SHP77 (cell line): ENCODE measurements at places on chromosomes 5 and 9.

DNA sequence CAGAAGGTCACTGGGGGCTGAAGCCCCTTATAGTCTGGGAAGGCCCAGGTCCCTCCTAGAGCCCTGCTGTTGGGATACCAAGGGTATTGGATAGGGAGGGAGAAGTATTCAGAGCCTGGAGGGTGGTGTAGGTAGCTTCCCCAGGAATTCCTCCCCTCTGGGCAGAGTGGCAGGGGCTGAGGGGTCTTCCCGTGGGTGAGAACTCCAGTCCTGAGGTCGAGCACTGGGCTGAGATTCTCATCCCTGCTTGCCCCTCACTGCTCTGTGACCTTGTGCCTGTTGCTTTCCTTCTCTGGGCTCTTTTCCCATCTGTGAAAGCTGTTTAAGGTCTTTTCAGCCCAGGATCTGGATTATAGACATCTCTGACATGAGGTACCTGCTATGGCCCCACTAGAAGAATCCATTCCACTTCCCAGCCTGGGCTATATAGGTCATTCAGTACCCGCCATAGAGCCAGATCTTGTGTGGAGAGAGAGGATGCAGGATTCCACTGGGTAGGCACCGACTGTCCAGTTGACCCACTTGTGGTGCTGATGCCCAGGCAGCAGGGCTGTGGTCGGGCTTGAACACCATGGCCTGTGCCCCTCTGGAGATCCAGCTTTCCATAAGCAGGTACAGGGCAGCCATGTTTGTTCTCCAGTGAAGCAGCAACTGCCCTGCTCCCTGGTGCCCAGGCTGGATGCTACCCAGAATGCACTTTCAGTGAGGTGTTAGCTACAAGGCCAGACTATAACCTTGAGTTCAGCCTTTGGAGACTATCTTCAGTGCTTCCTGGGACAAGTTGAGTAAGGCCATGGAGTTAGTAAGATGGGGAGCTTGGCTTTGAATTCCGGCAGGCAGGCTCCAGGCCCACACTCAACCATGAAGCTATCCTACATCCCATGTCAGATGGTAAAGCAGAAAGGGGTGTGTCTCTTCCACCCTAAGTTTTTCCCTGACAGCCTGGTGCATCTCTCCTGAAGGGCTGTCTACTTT is 60.1 kb downstream of the AMBP start:
- DNase-seq = no peak

- DNase-seq = no peak
Measured at GRCh38 chr5:125476901-125477585, 730.6 kb upstream of the ZNF608 start.

- DNase-seq = no peak
Measured at GRCh38 chr5:25701936-25702335, 1057.2 kb upstream of the CDH10 start.

DNA sequence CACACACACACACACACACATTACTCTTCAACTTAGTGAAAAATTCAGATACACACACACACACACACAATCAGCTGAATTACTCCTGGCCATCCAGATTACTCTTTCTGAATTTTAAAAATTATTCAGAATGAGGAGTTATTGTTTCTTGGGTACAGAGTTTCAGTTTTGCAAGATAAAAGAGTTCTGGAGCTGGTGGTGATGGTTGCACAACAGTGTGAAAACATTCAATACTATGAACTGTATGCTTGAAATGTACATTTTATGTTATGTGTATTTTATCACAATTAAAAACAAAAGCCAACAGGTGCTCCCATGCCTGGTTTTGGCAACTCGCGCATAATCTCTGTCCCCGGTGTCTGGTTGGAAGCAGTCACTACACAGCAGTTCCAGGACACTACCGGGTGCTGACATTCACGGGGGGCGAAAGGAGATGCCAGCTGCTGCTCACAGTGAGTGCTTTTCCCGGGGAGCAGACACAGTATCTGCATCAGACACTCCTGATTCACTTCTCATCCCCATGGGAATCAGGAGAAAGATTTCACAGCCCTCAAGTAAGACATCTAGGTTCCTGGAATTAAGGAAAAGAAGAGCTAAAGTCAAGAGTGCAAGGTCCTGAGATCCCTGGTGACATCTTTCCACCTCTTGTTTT is 55.7 kb downstream of the LHFPL2 start:
- no peak for DNase-seq

GRCh38 chr5:58675341-58675740 is 92.5 kb downstream of the RAB3C start:
- DNase-seq = no peak

- no peak for DNase-seq
Measured at GRCh38 chr9:130854092-130854491, 19.0 kb downstream of the ABL1 start.

DNA sequence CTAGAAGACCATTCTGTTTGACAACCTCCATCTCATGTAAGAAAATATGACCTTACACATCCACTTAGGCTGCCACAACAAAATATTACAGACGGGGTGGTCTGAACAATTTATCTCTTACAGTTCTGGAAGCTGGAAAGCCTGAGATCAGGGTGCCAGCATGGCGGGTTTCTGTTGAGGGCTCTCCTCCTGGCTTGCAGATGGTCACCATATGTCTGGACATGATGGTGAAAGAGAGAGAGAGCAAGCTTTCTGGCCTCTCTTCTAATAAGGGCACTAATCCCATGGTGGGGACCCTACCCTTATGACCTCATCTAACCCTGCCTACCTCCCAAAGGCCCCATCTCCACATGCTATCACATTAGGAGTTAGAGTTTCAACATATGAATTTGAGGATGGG is 66.0 kb downstream of the AMBP start:
- no peak for DNase-seq

- DNase-seq = peak; percentile 39
Measured at GRCh38 chr5:143106174-143106573, 297.3 kb downstream of the NR3C1 start.

- no peak for DNase-seq
Measured at GRCh38 chr5:62692946-62693713, 114.5 kb downstream of the LRRC70 start.

DNA sequence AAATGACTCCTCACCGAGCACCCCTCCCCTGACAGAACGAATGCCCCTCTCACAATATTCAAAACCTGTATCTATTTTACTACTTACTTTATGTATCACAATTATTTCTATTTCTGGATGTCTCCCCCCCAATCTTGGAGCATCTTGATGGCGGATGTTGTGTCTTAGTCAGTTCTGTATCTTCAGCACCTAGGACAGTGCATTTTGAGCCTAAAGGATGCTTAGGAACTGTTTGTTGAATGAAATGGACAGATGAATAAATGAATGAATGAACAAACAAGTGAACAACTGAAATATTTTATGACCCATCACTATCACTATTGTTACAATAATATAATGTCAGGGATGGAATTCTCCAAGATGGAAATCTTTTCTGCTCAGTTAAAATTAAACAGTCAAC is 295.7 kb downstream of the DNAH5 start:
- DNase-seq = no peak

DNA sequence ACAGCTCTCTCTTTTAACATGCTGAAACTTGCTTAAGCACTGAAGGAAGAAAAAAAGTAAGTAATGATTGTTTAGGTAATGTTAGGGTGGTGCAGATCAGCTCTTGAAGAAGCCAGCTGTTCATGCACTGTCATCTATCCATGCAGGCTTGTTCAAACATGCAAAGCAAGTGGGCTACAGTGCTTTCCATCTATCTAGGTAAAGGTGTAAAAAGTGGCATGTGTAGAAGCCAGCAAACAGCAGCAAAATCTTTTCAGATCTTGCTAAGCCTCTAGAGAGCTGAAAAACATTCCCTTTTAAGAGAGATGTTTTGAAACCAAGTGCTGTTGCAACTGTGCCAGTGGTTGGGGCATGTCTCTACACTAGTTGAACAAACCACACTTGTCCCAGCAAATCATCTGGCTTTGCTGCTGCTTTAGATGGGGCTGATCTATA is 214.4 kb downstream of the EFNA5 start:
- DNase-seq = no peak

DNA sequence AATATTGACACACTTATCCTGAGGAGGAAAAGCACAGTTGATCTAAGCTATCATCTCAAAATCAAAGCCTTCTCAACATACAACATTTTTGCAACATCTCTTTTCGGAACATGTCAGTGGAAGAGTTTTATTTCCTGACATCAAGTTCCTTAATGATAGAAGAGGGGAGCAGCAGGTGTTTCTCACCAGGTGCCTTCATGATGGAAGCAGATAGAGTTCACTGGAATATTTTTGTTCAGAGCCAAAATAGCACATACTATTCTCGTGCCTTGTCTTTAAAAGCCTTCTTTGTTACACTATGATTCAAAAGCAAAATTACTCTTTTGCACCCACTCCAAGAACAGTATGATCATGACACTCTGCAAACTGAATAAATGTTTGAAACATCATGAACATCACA is 176.9 kb upstream of the CCNG1 start:
- no peak for DNase-seq

GRCh38 chr5:53943938-53944337 is 366.4 kb downstream of the ARL15 start:
- DNase-seq = no peak

GRCh38 chr5:166123717-166124116 is 2167.7 kb upstream of the WWC1 start:
- no peak for DNase-seq

DNA sequence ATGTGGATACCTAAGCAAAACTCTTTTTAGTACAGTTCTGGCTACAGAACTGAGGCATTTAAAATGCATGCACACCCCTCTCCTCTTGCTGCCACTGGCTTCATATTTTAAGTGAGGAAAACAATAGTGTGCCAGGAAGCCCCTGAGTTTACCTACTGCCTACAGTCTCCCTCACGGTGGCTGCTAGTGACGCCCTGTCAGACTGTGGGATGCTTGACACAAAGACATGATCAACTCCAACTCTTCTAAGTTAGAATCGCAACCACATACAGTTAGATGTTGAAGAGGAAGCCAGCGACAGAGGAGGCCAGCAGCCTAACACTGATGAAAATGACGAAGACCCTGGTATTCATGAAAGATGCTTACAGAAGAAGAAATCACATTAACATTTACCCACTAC is 1.3 kb downstream of the SEC16A start:
- no peak for DNase-seq

- no peak for DNase-seq
Measured at GRCh38 chr9:130263601-130264413, 1.8 kb upstream of the HMCN2 start.

GRCh38 chr5:125196481-125197111 is 450.2 kb upstream of the ZNF608 start:
- DNase-seq = no peak
